Progenitor cell of endocrine pancreas (in vitro differentiated cells): ENCODE measurements at places on chromosomes 1 and 21. TPM values are rescaled to one million over a fixed set of nuclear protein-coding genes. Genes with fewer than 3 reads are reported as not detected.
A peak's percentile ranks its signal among the peaks of the same experiment; 100 is the strongest.

DNA sequence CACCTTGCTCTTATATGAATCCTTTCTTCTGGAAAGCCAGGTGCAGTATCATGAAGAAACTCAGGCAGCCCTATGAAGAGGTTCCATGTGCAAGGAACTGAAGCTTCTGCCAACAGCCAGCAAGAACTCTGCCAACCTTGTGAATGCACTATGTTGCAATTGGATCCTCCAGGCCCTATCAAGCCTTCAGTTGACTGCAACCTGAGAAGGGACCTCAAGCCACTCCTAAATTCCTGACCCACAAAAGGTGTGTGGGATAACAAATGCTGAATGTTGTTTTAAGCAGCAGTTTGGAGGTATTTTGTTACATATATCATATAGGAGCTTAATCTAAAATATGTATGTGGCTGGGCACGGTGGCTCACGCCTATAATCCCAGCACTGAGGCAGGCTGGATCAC lies 84.0 kb downstream of the RERE start:
- DNase-seq, result no peak

DNA sequence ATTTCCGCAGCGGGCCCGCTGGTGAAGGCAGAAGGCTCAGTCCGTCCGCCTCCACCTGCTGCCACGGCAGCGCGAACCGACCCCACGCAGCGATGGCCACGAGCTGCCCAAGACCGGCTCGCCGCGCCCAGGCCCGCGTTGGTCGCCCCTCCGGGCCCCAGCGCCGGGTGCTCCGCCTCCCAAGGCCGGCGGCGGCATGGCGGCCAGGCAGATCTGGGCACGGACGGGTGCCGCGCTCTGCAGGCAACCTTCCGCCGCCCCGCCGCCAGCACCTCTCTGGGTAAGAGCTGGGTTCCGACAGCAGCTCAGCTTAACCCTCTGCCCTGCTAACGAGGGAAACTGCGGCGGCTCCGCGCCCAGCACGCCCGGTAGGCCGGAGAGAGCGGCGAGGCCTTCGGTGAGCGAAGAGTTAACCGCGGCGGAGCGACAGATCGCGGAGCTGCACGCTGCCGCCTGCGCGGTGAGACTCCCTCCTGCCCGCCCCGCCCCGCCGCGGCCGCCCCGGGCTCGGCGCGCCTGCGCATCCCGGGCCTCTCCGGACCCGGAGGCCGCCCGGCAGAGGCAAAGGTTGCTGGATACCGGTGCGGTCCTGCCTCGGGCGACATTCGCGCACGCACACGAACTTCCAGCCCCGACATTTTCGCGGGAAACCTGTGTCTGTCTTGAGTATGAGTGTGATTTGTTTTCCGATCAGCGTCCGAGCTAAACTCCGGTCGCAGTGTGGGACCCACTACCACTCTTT lies at the start of gene C1orf53:
Gene C1orf53 (plus strand): TSS at position 177 of the 742 bp plus-strand sequence. CDS start 20 bp downstream, at position 197.
- DNase-seq, result peak; percentile 86

- DNase-seq, result no peak
Observed at GRCh38 chr1:199735660-199736059, 291.9 kb upstream of the NR5A2 start.

GRCh38 chr1:168599641-168600040 lies 23.2 kb downstream of the XCL1 start:
- no peak for DNase-seq

DNA sequence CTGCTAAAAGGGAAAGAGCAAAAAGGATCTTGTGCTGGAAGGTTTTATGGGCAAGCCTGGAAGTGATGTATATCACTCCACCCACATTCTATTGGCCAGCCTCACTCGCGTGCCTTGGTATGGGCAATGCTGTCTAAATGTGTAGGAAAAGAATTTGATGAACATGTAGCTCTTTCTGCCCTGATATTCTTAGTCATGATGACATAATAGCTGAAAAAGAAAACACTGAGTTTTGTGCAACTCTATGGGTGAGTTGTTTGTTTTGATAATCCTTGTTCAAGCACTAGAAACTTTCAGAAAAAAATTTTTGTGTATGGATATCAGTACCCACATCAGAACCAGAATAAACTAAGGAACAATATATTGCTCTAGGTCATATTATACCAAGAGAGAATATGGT lies 231.5 kb upstream of the ST6GALNAC5 start:
- DNase-seq, result no peak

GRCh38 chr1:2480236-2480985 lies 4.3 kb downstream of the PLCH2 start:
- DNase-seq, result no peak

GRCh38 chr1:51444534-51445192 lies 74.4 kb downstream of the EPS15 start:
- DNase-seq, result no peak

Gene TFF2
- not detected in 2 replicates for total RNA-seq

Gene RCC1
- 58.4 TPM in 2 replicates for total RNA-seq

DNA sequence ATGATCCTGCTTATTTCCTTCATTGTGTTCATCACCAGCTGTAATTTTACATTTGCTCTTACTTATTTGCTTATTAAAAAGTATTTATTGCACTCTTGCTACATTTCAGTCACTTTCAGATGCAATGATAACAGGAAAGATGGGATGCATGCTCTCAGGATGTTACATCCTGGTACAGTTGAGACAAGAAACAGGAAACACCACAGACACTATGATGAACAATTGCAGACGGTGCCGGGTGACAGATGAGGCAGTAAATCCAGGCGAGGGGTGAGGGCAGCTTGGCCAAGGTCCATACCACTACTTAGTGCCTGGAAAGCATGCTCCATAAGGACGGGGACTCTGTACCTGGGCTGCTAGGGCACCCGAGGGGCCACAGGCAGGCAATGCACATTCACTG lies 156.6 kb upstream of the RAB4A start:
- DNase-seq, result no peak

GRCh38 chr1:104132382-104132973 lies 382.8 kb downstream of the AMY1C start:
- DNase-seq, result no peak

Gene ALX3
- 2.8 and 3.7 TPM in 2 replicates for total RNA-seq

GRCh38 chr1:34650090-34650489 lies 104.8 kb upstream of the GJB5 start:
- no peak for DNase-seq

Gene KRTAP12-2
- total RNA-seq, result not detected in 2 replicates

DNA sequence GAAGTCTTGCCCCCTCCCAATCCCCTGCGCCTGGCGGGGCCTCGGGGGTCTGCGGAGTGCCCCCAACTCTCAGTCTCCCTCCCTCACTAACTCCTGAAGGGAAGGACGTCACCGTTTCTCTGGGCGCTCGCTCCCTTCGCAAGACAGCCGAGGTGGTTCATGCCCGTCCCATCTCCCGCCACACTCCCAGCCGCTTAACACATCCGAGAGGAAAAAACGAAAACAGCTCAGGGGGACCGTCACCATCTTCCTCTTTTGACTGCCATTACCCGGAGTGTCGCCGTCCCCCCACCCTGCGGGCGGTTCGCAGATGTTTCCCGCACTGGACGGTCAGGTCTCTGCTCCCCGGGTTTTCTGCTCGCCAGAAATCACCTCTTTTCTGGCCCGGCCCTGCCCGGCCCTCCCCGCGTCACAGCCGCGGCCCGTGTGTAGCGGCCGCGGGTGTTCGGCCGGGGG lies 532 bp downstream of the ERO1B start:
- DNase-seq, result peak; percentile 18

Gene FALEC
- total RNA-seq, result 0.57 TPM in 1 of 2 replicates, not detected in the other

DNA sequence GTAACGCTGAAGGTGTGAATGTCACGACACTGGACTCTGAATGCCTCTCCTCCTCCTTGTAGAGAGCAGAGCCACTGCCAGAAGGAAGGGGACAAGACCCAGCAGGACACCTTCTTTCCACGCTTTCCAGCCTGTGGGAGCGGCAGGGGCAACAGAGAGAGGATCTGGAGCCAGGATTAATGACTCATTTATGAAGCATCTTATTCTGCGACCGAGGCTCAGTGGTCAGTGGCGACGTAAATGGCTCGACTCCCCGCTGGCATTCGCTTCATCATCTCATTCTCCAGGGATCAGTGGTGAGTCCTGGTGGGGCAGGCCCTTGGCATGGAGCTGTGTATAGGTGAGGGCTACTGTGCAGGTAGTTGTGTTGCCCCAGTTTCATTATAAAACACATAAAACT lies 4.6 kb downstream of the SLC37A1 start:
- no peak for DNase-seq

DNA sequence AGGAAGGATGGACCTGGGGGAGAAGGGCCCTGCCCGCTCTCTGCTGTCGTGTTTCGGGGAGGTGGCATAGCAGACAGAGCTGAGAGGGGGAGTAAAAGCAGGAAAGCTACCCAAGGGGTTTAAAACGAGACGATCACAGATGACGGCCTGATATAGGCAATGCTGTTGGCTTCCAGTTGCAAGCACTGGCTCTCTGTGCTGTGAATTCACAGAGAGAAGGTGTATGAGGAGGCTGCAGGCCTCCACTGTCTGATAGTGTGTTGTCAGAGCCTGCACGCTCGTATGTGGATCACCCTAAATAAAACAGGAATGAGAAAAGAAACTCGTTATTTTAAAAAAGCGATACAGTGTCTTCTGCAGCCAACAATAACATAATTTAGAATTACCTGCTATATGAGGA lies 57.4 kb downstream of the LGR6 start:
- DNase-seq, result no peak

DNA sequence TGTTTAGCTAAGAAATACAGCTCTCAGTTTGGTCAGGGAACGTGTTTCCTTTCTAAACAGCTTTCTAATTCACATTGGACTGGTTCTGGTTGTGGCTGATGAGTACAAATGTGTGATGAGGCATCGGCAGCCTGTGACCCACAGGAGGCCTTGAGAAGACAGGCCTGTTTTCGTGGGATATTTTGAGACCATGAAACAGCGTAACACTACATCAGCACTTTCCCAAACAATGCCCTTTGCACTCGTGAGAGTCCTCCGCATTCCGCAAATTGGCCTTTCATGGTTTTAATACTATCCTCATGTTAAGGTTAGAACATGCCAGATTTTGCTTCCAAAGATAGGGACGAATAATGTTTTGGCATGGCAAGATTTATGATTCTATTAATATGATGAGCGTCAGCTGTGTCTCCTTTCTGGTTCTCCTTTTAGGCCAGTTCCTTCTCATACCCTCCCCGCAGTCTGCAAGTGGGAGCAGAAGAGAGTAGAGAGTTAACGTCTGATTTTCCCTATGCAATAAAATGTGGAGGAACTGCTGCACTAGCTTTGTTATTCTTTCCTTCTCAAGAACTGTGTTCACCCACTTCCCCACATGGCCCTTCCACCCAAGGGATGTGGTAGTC lies 84.3 kb upstream of the L1TD1 start:
- DNase-seq, result no peak

- DNase-seq, result peak; percentile 25
Observed at GRCh38 chr1:54355931-54356679, 50.1 kb downstream of the SSBP3 start.

DNA sequence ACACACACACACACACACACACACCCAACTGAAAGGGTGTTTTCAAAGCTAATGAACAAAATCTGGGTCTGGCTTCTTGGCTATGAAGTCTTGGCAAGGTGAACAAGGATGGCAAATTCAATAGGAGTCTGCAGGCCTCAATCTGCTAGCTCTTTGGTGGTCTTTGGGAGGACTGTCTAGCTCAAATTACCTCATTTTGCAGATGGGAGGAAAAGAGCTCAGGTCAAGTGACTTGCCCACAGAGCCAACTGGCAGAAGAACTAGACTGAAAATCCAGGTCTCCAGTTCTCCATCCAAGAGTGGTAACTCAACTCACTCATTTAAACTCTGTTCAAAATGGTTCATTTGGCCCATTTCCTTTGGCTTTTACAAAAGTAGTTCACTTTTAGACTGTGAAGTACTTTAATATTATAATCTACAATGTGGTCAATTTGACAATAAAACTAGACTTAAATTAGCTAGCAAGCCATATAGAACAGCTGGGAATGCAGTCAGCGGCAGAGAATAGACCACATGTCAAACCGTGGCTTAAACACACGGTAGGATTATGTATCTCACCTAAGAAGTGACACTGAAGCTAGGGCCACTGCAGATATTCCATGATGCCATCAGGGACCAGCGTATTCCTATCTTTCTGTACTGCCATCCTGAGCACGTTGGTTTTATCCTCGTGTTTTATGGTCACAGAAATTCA lies 112.9 kb downstream of the APP start:
- DNase-seq, result no peak

GRCh38 chr1:87134625-87135328 lies 193.9 kb upstream of the LMO4 start:
- DNase-seq, result no peak

Gene CTH
- total RNA-seq, result 17.3 and 17.6 TPM in 2 replicates

- no peak for DNase-seq
Observed at GRCh38 chr1:162145280-162145965, 75.9 kb downstream of the NOS1AP start.

DNA sequence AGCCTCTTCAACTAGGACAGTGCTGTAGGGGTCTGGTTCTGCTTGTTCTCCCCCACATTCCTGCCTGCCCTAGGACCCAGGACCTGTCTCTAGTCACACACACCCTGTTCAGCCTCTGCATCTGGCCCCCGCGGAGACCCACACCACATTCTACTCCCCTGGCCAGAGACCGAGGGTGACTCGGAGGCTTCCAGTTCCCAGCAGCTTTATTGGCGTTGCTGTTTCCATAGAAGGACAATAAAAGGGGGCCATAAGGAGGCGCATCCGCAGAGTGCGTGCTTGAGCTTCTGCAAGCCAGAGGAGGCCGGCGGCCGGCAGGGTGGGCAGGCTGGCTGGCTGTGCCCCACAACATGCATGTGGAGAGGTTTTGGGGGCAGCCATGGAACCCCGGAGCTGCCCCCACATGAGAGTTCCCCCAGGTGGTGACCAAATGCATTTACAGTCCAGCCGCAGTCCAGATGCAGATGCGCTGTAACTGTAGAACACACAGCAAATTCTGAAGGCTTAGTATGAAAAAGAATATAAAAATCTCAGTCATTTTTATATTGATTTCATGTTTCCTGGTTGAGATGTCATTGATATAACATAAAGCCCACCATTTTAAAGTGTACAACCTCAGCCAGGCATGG lies 52.4 kb downstream of the PDE9A start:
- DNase-seq, result no peak

Gene GBP2
- 0.10 TPM in 1 of 2 replicates, not detected in the other for total RNA-seq

GRCh38 chr1:226233293-226233692 lies 9.8 kb downstream of the MIXL1 start:
- no peak for DNase-seq

Gene LIN28A
- total RNA-seq, result 80.2 and 87.8 TPM in 2 replicates

- no peak for DNase-seq
Observed at GRCh38 chr1:177228693-177229065, 57.9 kb downstream of the BRINP2 start.

- DNase-seq, result no peak
Observed at GRCh38 chr1:23692308-23692871, 784 bp downstream of the RPL11 start.

- DNase-seq, result no peak
Observed at GRCh38 chr1:20413136-20413775, 72.8 kb downstream of the CAMK2N1 start.

Gene SPRR2G
- not detected in 2 replicates for total RNA-seq

Gene ANGPTL1
- total RNA-seq, result 0.22 TPM in 1 of 2 replicates, not detected in the other

Gene RPTN
- total RNA-seq, result not detected in 2 replicates
